Fibroblast of skin of right quadriceps (primary cell): ENCODE measurements at places on chromosomes 5 and 9.

GRCh38 chr9:22114956-22115355, 105.9 kb upstream of the CDKN2B start:
- peak; percentile 78 for DNase-seq

GRCh38 chr5:159972538-159973362, 36.2 kb upstream of the TTC1 start:
- DNase-seq = no peak

GRCh38 chr5:45507178-45507577, 189.0 kb downstream of the HCN1 start:
- no peak for DNase-seq

- no peak for DNase-seq
Measured at GRCh38 chr5:134097211-134097749, 17.2 kb upstream of the TCF7 start.

DNA sequence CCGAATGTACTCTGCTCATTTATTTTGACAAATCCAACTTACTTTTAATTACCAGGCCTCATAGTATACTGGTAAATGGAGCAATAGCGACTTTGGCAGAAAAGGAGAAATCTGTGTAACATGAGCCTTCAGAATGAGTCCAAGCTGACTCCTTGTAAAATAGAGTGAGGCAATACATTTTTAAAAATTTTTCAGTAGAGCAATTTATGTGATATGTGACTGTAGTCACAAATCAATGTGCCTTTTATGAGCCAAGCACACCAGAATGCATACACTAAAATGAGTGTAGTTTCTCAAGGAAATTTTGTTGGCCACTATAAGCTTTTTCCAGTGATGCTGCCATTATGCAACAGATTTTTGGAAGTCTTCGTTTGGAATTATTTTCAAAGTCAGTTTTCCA, 73.8 kb downstream of the SNCAIP start:
- peak; percentile 60 for DNase-seq

GRCh38 chr5:172373680-172374079, 80.6 kb downstream of the SH3PXD2B start:
- no peak for DNase-seq

- DNase-seq = no peak
Measured at GRCh38 chr5:67511911-67512310, 315.3 kb upstream of the CD180 start.

DNA sequence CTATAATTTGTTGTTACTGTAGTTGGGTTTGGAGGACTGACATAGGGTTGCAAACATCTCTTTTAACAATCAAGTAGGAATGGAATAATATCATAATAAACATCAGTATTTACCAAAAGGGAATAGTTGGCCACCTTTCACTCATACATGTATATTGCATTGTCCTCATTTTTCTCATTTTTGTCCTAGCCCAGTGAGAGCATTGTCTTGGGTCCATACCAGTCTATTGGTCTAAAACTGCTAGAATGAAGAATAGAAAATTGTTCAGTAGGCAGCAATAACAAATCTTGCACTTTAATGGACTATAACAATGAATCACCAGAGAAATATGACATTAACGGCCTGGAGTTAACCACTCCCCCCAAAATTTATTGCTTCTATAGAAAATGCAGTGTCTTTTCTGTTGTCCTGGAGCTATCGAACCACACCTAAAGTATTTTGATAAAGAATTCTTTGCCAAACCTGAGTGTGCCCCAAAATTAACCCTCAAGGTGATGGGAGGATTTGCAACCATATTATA, 80.9 kb upstream of the IL33 start:
- no peak for DNase-seq

GRCh38 chr9:87309236-87309635, 188.4 kb upstream of the DAPK1 start:
- DNase-seq = peak; percentile 58

DNA sequence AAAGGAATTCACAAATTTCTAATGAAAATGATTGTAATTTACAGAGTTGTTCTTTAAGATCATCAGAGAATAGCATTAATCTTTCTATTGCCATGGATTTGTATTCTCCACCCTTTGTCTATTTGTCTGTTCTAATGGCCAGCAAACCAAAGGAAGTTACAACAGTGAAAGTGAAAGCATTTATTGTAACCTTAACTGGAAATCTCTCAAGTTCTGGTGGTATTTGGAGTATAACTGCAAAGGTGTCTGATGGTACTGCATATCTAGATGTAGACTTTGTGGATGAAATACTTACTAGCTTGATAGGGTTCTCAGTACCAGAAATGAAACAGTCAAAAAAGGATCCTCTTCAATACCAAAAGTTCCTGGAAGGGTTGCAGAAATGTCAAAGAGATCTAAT, 21.7 kb downstream of the RMI1 start:
- no peak for DNase-seq

DNA sequence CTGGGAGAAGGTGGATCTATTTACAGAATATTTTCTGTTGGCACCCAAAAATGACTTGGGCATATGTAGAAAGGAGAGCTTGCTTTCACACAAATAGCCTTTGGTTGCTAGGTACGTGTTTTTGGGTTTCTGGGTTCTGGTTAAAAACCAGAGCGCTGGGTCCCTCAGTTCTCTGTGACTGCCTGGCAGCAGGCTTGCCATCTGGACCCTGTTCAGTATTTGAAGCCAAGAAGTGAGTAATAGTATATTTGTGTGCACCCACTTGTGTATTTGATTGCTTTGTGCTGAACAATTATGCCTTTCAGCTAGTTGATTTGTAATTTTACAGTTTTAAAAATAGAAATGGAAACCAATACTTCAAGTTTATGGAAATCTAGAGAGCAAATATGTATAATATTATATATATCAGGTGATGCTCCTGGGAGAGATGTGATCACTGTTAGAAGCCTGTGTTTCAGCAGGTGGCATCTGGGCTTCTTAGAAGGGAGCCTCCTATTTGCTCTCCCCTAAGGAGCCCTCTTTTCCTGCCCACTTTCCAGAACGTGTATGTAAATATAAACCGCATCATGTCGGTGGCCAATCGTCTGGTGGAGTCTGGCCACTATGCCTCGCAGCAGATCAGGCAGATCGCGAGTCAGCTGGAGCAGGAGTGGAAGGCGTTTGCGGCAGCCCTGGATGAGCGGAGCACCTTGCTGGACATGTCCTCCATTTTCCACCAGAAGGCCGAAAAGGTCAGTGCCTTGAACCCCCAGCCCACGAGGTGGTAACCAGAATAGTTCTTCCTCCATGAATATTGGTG, 153.6 kb downstream of the TRIO start:
- DNase-seq = no peak

- DNase-seq = no peak
Measured at GRCh38 chr5:39800042-39800601, 375.3 kb upstream of the DAB2 start.

DNA sequence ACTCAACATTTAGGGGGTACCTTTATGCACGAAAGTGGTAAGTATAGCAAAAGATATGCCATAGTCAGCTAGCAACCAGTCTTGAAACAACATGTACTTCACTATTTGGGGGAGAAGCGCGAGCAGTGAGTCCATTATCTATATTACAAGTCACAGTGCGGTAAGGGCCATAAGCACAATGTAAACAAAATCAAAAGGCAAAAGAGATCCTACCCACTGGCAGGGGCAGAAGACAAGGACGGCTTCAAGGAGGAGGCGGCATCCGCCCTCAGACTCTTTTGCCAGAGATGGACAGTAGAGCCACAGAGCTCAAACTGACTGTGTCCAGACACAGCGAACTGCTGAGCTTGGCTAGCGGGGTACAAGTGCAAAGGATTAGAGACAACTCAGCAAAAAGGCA, 9.6 kb downstream of the MAPK9 start:
- DNase-seq = no peak

DNA sequence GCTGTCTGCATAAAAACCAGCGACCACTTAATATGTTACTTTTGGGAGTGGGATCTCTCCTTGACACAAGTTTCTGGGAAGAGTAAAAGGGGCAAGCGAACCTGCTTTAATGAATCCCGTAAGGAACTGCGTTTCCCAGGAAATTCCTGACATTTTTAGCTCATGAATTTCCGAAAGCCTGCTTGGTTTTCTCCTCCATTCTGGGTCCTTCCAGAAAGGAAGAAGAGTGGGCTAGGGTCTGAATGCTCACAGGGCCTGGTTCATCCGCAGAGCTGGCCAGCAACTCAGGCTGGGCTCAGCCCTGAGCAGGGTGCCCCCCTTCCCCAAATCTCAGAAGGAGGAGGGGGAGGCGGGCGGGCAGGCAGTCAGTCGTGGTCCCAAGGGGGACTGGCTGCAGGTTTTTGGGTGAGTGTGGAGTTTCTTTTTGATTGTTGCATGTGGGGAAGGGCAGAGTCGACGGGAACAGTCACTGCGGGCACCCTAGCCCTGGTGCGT, 1.2 kb upstream of the PURA start:
- peak; percentile 66 for DNase-seq

DNA sequence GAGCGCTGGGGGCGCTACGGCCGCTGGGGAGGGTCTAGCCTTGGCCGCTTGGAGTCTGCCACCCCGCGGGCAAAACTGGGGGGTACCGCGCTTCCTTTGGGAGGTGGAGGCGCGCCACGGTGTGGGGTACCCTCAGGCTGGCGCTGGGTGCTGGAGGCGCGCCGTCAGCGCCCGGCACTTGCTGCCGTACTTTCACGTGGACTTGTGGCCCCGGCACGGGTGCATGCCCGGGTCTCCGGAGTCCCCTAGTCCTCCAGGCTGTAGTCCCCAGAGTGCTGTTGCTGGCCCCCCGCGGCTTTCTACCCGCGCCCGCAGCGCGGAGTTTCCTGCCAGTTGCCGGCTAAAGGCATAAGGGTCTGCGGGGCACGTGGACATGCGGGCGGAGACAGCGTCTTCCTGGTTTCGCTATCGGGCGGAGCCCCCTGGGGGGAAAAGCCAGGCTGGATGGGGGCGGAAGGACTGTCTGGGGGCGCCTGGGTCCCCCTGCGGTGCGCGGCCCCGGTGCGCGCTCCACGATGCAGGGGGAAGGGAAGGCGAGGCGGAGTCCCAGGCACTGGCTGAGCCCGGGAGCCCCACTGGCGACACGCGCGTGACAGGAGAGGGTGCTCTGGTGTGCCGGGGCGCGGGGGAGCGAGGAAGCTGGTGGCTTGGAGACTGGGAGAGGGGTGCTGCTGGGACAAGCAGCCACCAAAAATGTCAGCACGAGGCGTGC, 666 bp downstream of the PPARGC1B start:
- no peak for DNase-seq

GRCh38 chr5:88661806-88662207, 221.2 kb downstream of the MEF2C start:
- no peak for DNase-seq

DNA sequence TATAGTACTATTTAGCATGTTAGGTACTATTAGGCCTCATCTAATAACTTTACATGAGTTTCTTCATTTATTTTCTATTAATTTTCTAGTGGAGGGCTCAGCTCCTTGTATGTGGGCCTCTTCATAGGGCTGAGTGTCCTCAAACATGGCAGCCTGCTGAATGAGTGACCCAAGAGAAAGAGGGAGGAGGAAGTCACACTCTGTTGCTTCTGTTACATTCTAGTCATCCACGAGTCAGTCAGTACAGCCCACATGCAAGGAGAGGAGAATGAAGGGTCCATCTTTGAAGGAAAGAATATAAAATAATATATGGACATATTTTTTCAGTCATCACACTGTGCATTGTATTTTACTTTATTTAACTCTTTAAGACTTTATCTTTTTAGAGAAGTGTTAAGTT, 66.6 kb upstream of the NR3C1 start:
- no peak for DNase-seq

DNA sequence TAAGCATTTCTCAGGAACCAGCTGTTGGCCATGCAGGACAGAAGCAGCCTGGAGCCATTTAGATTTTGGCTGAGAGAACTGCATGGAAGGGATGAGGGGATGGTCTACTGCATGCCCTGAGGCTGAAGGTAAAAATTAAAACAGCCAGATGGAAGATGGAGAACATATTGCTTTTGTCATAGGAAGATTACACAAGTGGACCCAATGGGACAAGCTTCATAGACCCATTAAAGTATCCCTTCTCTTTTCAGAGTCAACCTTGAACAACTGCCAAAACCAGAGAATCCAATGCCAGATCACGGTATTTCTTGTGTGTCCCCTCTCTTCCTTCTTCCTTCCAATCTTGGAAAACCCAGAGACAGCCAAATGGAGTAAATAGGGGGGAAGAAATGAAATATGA, 253.4 kb downstream of the NR2F1-AS1 start:
- DNase-seq = no peak

DNA sequence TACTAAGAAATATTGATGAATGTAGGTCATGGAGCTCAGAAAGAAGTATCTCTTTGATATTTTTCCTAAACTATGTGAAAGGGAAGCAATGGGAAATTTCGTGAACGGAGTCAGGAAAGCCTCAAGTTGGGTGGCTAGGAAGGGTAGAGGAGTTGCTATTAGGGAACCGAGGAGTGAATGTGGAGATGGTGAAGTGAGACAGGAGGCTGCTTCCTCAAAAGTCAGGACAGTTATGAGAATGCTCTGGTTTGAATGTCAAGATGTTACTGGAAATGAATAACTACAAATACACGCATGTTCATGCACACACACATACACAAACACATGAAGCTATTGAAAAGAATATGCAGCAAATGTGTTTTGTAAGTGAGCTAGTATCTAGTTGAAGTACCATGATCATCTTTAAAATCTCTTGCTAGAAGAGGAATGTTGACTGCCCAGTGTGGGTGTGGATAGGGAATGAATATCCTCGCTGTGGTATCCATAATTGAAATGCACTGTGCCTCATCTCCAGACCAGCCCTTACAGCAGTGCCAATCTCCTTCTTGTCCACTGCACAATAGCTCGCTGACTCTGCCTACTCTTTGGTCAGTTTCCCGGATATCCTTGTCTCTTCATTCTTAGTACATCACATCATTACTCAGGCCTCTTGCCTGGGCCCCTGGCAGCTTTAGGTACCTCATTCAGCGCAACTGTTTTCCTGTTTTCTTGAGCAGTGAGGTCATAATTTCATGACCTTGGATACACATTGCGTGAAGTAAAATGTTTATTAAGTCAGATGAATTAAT, 21.9 kb upstream of the PDCD1LG2 start:
- no peak for DNase-seq

- no peak for DNase-seq
Measured at GRCh38 chr9:24041160-24041690, 215.2 kb upstream of the ELAVL2 start.

GRCh38 chr5:171309276-171310211, 496 bp downstream of the TLX3 start:
- DNase-seq = no peak

- DNase-seq = peak; percentile 10
Measured at GRCh38 chr5:171168171-171168570, 140.9 kb upstream of the TLX3 start.

DNA sequence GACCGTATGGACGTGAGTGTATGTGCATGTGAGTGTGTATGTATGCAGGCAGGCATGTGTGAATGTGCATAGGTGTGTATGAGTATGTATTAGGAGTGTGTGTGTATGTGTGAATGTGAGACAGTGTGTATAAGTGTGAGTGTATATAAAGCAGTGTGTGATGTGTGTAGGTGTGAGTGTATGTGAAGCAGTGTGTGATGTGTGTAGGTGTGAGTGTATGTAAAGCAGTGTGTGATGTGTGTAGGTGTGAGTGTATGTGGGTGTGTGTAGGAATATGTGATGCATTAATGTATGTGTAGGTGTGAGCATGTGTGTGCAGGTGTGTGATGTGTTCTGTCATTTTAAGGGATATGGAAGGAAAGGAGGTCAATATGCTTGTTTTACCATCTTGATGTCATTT, 215.5 kb downstream of the GADD45G start:
- DNase-seq = no peak
